Hematopoietic multipotent progenitor cell treated with erythropoietin and hydrocortisone succinate and interleukin-3 and kit ligand, for 8 days (in vitro differentiated cells): ENCODE measurements at places on chromosomes 1 and 21.

- peak; percentile 90 for DNase-seq
Observed at GRCh38 chr21:43646550-43647260, 12.6 kb downstream of the HSF2BP start.

GRCh38 chr1:110210604-110211495, 736 bp downstream of the KCNC4 start:
- peak; percentile 9 for DNase-seq

DNA sequence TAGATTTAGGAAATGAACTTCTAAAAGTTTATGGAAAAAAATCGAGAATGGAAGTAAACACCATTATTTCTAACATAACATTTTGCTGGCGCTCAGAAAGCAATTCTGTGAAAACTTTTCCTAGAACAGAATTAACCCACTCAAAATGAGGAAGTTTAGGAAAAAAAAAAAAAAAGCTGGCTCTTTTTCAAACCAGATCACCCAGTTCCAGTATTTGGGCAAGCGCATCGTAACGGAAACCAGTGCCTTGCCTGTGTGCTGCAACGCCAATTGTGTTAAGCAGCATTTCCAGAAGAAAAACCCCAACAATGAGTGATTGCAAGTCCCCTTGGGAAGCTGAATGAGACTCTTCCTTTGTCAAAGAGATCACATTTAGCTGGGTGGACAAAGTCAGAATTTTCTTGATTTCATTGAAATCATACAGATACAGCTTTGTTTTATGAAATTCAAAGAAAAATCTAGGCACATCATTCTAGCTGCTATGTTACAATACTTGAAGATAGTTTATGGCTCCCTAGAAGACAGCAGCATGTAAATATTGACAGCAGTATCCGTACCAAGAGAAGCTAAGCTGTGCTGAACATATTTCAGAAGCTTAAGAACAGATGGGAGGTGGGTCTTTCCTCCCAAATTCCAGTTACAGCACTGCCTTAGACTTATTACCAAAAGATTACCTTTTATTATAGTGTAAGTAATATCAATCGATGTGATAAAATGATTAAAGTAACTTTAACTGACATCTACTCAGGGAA, 113.4 kb downstream of the ERG start:
- DNase-seq = peak; percentile 46

DNA sequence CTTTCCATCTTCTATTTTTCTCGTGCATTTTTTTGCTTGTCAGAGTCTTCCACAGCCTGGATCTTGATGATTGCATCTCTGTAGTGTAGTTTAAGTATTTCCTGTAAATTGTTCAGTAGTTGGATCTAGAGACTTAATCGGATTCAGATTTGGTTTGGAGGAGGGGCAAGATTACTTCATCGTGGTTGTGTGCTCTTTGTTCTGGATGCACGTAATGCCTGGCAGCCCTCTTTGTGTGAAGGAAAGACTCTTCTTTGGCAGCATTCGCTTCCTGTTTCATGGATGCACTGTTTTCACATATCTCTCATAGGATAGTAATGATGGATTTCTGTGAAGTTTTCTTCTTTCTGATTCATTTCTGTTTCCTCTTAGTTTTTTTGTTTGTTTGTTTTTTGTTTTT, 14.2 kb downstream of the SEMA4A start:
- DNase-seq = no peak

DNA sequence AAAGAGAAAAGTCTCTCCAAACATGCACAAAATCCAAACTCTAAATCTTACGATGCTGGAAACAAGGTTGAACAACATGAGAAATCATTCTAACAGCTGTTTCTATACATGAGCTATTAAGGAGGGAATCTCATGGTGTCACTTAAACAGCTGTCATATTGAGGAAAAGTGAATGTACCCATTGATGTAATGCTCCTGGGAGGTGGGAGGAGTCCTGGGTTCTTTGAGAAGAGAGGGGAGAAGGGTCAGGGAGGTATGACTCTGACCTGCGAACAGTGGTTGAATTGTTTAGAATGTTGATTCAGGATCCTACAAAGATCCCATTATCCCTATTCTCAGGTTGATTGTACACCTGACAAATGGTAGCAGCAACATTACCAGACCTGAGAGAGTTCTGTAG, 49.3 kb downstream of the ZC3H11B start:
- no peak for DNase-seq

DNA sequence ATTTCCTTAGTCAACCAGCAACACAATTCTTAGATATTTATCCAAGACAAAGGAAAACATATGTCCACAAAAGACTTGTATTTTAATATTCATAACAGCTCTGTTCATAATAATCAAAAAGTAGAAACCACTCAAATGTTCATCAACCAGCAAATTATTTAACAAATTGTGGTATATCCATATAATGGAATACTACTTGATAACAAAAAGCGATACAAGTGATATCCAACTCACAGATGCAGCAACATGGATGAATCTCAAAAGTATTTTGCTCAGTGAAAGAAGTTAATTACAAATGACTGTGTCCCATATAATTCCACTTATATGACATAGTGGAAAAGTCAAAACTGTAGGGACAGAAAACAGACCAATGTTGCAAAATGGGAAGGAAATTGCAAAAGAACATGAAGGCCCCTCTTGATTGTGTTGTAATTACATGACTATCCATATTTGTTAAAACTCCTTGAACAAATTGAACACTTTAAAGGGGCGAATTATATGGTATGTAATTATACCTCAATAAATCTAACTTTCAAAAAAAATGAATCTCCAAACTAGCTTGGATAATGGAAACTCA, 116.9 kb downstream of the EDEM3 start:
- DNase-seq = no peak

GRCh38 chr1:61318319-61319125, 236.2 kb downstream of the NFIA start:
- peak; percentile 22 for DNase-seq

DNA sequence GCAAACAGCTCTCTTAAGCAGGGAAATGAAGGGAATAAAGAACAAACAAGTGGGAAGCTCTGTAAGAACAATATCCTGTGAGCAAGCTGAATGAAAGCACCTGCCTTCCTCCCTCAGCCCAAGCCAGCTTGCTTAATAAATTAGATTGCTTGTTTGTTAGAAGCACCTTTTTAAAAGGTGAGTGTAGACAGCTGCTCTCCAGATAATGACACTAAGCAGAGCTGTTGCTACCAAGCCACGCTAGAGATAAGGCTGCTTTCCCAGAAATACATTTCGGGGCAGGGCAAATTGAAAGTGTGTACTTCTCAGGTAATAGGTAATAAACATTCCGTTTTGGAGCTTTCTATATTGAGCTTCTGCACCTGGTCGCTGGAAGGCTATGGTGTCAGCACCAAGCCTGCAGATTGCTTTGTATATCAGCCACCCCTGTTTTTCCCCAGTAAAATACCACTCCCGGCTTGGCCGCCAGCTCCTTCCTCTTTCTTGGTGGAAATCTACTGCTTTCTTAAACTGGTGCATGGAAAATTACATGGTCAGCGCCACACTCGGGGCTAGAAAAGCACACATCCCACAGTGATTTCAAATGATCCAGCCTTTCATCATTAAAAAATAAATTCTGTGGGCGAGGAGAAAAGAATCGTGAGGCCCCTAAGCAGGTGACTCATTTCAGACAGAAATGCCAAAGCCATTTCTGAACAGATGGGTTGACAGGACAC, 151.3 kb downstream of the ETS2 start:
- DNase-seq = peak; percentile 49

GRCh38 chr1:65813956-65814355, 21.3 kb downstream of the PDE4B start:
- DNase-seq = no peak

GRCh38 chr1:21239221-21239620, 51.0 kb downstream of the ECE1 start:
- DNase-seq = no peak

DNA sequence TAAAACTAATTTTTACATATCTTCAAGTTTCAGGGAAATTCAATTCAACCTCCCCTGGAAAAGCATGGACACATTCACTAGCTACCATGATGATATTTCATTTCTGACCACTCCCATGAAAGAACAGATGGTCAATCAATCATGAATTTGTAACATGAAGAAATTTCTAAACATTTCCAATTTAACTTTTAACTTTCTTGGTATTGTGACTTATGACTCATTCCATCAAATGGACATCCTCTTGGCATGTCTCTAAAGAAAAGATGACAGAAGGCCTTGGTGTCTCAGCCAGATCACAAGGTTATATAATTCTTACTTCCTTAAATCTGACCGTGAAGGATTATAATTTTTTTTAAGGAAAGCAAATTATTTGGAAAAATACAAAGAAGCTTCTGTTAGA, 10.5 kb upstream of the MCOLN3 start:
- no peak for DNase-seq
